ENCODE measurements at places on chromosomes 5 and 9.

DNA sequence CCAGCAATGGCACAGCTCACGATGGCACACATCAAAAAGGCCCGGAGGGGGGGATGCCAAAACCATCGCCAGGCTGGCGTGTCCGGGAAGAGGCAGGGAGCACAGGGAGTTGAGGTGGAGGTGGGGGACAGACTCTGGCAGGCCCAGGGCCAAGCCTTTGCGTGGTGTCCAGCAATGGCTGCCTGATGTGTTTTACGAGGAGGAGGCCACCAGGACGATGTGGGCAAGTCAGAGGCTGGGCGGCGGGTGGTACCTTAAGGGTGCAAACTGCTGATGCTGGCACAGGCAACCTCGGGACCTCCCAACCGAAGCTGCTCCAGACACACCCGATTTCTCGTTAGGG lies 4.7 kb downstream of the VAV2 start:
- DNase-seq = no peak

DNA sequence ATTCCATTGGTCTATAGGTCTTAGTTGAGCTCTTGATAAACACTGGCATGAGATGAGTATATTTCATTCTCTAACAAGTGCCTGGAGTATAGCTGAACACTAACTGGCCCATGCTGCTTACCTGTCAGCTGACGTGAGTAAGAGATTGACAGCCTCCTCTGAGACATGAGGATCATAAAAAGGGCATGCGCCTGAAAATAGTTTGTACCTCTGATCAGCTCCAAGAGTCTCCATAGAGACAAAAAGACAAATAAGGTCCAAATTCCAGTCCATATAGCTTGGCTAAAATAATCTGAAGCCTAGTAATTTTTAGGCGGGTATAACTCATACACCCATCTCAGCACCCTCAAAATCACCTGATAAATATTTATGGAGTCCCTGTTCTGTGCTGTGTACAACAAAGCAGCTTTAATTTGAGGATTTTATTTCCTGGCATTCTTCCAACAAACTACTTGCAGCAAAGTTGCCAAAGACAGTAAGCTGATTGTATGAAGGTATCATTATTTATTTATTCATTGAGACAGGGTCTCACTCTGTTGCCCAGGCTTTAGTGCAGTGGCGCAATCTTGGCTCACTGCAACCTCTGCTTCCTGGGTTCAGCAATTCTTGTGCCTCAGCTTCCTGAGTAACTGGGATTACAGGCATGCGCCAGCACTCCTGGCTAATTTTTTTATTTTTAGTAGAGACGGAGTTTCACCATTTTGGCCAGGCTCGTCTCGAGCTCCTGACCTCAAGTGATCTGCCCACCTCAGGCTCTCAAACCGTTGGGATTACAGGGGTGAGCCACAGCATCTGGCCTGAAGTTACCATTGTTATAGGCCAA lies 16.2 kb upstream of the FSD1L start:
- DNase-seq = no peak

GRCh38 chr5:137192293-137192743 lies 306.8 kb downstream of the SPOCK1 start:
- no peak for DNase-seq

DNA sequence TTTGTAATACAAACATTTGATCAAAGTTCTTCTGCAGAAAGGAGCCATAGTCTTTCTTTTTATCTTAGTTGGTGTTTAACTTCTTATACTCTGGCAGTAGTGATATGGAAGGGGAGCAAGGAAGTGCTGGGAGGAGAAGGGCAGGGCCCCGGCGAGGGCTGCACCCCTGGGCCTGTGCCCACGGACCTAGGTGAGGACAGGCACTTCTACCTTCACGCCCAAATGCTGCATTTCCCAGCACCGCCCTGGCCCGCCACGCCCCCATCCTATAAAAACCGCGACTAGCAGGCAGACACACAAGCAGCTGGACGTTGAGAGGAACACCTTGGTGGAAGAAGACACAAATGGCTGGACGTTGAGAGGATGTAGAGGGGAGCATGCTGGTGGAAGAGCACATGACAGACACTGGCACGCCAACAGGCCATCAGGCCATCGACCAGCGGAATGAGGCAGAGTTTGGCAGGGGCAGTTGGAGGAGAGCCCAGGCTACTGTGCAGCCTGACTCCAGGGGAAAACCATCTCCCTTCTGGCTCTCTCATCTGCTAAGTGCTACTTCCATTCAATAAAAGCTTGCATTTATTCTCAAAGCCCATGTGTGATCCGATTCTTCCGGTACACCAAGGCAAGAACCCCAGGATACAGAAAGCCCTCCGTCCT lies 81.5 kb upstream of the C9orf72 start:
- DNase-seq = no peak

All from NCI-H2081 treated with DMSO at 0.1 percent for 48 hours (cell line).